ENCODE measurements at places on chromosomes 4 and X.

DNA sequence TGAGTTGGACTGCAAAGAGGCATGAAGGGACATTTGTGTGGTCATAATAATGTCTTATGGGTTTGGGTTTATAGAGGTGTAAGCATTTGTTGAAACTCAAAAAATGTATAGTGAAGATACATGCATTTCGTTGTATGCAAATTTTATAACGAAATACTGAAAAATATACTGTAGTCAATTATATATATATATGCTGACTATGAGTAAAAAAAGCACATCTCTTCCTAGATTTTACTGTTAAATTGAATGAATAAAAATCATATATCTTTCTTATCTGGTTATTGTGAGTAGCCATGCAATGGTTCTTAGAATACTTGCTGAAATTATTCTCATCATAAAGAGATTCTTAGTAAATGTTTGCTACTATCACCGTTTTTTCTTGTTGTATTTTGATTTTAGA is 34.5 kb downstream of the UGT2B10 start:
- DNase-seq: no peak

- DNase-seq: no peak
These were observed 156.2 kb downstream of the GABRB1 start for GRCh38 chr4:47187608-47188007.

DNA sequence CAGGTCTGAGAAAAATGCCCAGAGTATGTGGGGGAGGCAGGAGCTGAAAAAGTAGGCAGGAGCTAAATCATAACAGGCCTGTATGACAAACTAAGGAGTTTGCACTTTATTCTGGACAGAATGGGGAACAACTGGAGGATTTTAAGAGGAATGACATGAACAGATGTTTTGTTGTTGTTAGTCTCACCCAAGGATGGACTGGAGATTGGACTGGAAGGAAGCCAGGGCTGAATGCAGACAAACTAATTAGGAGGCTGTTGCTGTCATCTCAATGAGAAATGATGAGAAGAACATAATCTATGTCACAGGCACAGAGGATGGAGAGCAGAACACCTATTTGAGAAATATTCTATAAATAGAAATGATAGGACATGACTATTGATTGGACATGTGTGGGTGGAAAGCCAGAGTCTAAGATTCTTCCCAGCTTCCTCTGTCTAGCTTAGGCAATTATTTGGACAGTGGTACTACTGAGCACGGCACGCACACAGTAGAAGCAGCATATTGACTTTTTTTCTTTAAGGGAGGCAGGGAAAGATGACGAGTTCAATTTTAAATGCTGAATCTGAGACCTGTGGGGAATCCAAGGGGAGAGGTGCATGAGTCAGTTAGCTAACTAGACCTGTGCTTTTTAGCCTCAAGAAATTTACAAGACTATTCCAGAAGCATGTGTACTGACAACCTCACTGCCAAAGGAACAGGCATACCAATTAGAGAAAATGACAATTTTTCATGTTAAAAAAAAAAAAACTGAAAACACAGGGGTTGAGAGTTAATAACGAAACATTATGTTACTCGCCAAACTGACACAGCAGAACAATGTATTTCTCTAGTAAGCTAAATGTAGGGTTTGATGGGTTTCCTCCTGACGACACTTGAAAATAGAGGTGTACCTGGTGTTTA is 963 bp upstream of the USO1 start:
- no peak for DNase-seq

GRCh38 chrX:72128881-72129280 is 2.8 kb downstream of the RTL5 start:
- no peak for DNase-seq

- no peak for DNase-seq
These were observed 434.9 kb downstream of the PDGFC start for GRCh38 chr4:156536661-156537060.

GRCh38 chr4:37671072-37671471 is 15.1 kb downstream of the RELL1 start:
- DNase-seq: no peak

DNA sequence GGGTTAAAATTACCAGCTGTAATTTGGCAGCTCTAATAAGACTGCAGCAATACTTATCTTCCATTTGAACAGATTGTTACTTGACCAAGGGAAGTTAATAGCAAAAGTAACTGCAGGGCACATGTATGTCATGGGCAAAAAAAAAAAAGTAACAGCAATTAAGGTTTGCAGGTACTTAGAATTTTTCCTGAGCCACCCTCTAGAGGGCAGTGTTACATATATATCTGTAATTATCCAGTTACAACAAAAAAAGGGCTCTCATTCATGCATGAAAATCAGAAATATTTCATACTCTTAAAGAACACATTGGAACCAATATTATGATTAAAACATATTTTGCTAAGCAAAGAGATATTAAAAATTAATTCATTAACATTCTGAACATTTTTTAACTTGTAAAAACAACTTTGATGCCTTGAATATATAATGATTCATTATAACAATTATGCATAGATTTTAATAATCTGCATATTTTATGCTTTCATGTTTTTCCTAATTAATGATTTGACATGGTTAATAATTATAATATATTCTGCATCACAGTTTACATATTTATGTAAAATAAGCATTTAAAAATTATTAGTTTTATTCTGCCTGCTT is 25.1 kb downstream of the XIAP start:
- no peak for DNase-seq

GRCh38 chr4:139641218-139641617 is 24.4 kb upstream of the MGST2 start:
- DNase-seq: no peak

GRCh38 chrX:39577985-39578869 is 519.5 kb downstream of the BCOR start:
- DNase-seq: no peak

- no peak for DNase-seq
These were observed 113.0 kb downstream of the MMRN1 start for GRCh38 chr4:90007494-90008167.

GRCh38 chrX:112313201-112313600 is 230.6 kb upstream of the TRPC5 start:
- no peak for DNase-seq
